Omental fat pad (tissue), 4 donors: ENCODE measurements at places on chromosomes 2 and 18. TPM values are rescaled to one million over a fixed set of nuclear protein-coding genes. Genes with fewer than 3 reads are reported as not detected.

The RALBP1 gene
- total RNA-seq, result 74.4 TPM

The IL1F10 gene
- total RNA-seq, result not detected

The FMNL2 gene
- total RNA-seq, result 62.1 TPM

The GRHL1 gene
- total RNA-seq, result 15.1 TPM

The MC5R gene
- total RNA-seq, result not detected

The SPATA3 gene
- not detected for total RNA-seq

DNA sequence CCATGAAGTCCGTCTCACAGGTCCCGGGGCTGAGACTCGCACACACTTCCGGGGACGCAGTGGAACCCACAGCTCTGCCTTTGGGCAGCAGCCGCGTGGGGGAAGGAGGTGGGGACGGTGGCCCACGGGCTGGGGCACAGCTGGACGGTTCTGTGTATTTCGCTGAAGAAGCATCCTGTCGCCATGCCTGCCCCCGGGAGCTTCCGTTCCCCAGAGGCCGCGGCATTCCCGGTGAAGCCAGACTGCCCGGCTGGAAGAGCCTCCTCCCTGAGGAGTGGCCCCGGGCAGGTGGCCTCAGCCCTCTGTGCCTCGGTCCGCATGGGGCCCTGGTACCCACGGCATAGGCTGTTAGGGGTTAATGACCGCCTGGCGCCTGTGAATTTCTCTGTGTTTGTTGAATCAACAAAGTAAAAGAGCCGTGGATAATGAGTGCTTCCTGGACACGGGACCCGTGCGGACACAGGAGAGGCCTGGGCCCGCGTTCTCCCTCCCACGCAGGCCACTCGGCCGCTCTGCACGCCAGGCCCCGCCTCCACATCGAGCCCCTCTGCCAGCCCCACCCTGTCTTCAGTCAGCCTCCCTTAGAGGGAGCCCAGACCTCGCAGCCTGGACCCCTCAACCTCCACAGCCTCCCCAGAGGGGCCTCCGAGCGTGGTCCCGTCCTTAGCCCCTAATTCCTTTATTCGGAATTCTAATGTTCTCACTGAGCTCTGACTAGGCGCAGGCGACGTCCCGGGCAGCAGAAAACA lies 51.0 kb downstream of the KCNG2 start:
- DNase-seq, result no peak

DNA sequence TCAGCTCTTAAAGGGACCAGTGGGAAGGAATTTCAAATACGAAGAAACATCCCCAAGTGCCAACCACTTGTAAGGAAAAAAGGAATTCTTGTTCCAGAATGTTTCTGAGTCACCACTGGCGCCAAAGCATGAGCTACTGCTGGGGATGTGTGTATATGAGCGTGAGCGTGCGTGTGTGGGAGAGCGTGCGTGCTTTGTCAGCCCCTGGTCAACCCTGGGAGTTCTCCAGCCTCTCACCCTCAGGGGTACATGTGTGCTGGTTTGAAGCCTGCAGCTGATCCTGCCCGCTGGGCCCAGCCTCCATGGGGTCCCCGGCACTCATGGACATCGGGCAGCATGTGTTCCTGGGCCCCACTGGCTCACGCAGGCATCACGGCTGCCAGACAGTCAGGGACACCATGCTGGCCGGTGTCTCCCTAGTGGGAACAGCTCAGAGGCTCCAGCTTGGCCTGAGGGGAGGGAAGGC lies 17.1 kb downstream of the HS6ST1 start:
- no peak for DNase-seq

DNA sequence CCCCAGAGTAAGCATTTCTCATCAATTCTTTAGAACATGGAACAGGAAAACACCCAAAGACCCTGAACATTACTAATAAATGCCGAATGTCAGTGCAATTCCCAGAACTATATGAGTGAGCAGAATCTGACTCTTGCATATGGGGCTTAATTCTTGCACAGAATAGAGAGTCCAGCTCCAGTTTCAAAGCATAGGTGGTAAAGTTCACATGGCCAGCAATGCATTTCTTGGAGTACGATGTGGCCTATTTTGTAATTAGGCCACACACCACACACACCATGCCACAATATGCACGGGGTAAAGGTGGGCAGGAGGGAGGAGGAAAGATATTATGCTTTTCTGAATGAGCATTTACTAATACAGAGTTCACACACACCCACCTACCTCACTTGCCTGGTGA lies 56.5 kb downstream of the PLA2R1 start:
- DNase-seq, result no peak

GRCh38 chr2:108701208-108701607 lies 18.1 kb upstream of the RANBP2 start:
- DNase-seq, result no peak

DNA sequence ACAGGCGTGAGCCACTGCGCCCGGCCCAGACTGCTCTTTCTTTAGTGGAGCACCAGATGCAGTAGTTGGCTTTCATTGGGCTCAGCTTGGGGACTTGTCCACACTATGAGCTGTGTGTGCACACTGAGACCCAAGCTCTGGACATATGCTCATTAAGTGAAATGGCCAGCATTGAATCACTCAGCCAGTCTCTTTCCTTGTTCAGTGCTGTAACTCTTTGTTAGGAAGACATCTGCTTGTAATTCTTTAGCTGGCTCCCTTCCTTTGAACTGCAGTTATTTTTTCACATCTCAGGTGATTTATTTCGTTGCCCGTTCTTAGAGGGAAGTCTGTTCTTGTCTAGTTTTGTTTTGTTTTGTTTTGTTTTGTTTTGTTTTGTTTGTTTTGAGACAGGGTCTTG lies 70.5 kb downstream of the CAB39 start:
- no peak for DNase-seq
